ENCODE measurements at places on chromosomes 12 and 14.

DNA sequence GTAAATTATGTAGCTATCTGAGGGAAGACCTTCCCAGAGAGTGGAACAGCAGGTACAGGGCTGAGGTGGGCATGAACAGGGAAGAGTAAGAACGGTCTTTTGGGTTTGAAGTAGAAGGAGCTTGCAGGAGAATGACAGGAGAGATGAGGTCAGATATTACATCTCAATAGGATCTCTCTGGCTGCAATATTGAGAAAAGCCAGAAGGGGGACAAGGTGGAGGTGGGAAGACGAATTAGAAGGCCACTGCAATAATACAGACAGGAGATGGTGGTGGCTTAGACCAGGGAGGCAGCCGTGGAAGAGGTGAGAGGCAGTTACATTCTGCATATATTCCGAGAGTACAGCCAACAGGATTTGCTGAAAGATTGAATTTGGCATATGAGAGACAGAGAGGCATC lies 310.2 kb downstream of the APAF1 start:
- DNase-seq = no peak

DNA sequence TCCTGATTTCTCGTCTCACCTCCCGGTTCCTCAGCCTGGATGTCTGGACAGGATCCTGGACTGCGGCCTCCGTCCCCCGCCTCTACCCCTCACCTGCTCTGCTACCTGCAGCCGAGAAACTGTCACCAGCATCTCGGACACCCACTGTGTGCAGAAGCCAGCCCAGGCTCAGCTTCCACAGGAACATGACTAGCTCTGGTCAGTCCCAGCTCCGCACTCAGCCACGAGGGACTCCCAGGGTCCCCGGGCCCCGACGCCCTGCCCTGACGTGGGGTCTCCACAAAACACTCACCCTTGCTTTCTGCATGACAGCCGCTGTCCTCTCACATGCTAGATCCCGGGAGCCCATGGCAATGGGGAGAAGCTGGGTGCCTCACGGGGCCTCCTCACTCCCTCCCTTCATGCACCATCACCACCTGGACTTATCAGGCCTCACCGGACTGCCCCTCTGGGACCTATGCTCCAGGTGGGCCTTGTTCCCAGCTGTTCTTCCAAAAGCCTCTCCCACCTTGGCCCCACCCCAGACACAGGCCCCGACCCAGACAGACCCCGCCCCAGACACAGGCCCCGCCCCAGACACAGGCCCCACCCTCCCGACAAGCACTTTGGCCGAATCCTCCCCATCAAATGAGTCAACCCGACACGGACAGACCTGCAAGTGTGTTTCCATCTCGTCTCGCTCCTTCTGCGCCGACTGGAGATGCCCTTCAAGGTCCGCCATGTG lies 26.9 kb upstream of the ANKLE2 start:
- DNase-seq = no peak

- DNase-seq = no peak
Observed at GRCh38 chr12:5621329-5621728, 189.4 kb downstream of the NTF3 start.

- DNase-seq = no peak
Observed at GRCh38 chr12:14284184-14284722, 81.2 kb upstream of the ATF7IP start.

GRCh38 chr12:94872971-94873733 lies 130.3 kb downstream of the NDUFA12 start:
- no peak for DNase-seq

GRCh38 chr12:118102609-118103008 lies 1.2 kb downstream of the VSIG10 start:
- DNase-seq = no peak

DNA sequence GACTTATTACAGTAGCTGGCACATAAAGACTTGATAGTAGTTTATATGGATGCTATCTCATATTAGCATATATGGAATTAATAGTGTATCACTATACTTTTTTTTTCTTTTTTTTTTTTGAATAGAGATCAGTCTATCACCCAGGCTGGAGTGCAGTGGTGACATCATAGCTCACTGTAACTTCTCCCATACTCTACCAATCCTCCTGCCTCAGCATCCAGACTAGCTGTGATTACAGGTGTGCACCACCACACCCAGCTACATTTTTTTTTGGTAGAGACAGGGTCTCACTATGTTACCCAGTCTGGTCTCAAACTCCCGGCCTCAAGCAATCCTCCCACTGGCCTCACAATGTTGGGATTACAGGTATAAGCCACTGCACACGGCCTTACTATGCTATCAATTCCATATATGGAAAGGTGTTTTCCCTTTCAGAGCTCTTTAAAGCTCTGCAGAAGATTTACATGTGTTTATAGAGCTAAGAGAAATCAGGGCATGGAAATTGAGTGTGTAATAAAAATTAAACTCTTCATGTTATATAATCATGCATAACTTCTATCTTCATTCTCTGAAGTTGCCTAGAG lies 1.8 kb upstream of the TBK1 start:
- DNase-seq = no peak

DNA sequence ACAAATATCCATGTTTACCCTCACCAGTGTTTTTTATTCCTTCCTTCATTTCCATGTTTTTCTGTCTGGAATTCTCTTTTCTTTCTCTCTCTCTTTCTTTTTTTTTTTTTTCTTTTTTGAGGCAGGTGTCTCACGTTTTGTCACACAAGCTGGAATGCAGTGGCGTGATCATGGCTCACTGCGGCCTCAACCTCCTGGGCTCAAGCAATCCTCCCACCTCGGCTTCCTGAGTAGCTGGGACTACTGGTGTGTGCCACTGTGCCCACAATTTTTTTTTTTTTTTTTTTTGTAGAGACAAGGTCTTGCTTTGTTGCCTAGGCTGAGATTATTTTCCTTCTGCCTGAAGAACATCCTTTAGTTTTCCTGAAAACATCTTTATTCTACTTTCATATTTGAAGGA lies 15.0 kb upstream of the AMIGO2 start:
- DNase-seq = no peak

- no peak for DNase-seq
Observed at GRCh38 chr12:123573870-123574269, 10.5 kb upstream of the TMED2 start.

DNA sequence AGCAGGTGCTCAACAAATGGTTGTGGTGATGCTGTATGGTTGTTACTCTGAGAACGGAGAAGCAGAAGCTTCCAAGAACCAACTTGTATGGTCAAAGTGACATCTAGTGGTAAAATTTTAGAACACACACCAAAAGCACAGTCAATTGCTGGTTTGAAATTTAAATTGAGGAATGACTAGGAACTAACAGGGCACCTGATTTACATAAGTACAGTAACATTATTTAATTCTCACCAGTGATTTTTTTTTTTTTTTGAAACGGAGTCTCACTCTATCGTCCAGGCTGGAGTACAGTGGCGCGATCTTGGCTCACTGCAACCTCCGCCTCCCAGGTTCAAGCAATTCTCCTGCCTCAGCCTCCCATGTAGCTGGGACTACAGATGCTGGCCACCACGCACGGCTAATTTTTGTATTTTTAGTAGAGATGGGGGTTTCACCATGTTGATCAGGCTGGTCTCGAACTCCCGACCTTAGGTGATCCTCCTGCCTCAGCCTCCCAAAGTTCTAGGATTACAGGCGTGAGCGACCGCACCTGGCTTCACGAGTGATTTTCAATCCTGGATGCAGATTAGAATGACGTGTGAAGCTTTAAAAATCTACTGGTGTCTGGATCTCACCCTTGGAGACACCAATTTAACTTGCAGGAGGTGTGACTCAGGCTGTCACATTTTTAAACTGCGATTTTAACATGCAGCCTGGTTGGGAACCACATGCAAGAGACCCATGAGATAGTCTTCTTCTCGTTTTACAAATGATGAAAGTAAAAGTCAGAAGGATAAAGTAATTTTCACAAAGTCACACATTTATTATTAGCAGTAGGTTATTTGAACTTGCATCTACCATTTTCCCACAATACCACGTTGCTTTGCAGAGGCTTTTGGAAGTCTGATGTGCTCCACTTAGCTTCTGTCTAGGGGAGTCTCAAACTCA lies 14.1 kb upstream of the NUMB start:
- no peak for DNase-seq

DNA sequence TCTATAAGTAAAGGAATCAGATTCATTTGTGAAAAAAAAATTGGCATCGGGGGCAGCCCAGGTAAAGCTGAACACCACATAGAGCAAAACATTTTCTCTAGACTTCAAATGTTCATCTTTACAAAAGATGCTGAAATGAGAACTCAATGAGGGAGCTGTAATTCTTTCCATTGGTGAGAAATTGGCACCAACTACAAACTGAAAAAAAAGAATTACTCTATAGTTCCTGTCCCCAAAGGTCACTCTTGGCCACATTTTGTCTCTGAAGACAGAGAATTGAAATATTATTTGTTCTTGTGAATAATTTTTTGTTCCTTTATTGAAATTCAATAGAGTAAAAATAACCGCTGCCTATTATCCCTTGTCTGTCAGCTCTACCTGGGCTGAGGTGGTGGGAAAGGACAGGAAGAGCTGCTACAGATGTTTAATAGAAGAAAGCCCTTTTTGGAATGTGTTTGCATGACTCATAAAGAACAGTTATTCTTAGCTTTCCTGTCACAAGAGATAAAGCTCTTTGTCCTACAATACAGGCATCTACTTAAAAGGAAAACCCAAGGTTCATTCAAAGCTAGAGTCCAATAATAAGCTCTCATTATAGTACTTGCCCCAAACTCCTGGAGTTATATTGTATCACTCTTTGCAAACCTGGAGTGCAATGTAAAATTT lies 380.1 kb upstream of the KITLG start:
- no peak for DNase-seq

DNA sequence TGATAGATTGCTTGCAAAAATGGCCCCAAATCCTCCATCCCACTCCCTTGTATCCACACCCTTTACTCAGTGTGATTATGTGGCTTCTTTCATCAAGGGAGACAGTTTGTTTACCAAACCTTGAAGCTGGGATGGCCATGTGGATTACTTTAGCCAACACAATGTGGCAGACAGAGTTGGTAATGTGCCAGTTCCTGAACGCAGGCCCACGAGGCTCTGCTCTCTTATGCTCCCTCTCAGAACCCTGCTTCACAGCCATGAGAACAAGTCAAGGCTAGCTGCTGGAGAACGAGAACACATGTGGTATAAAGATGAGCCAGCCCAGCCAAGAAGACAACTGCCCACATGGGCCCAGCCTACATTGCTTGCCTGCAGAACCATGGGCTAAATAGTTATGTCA lies 162.3 kb downstream of the NDUFA12 start:
- DNase-seq = no peak

DNA sequence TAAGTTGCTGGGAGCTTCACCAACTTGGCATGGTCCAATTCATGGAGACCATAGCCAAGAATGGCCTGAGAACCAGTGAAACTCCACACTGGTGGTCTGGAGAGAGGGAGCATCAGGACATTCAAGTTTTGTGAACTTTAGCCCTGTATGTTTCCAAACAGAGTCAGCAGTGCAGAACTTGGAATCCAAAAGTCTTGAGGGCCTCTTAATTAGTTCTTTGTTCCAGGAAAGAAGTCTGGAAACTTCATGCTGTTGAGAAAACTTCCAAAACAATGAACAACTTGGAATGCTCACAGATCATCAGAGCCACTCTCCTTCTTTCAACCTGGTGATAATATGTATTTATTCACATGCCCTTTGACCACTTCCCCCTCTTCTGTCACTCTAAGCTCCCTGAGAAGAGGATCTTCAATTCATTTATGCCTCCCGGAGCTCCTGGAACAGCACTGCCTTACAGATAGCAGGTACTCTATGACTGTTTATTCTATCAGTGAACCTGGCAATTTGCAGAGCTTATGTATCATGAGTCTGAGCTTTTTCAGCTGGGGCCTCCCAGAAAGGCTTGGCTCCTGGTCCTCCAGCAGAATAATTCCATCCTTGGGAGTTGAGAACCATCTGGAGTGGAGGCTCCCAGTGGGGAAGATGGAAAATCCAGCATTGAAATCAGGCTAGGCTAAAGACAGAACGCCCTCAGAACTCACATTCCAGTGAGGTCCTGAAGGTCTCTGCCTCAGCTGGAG lies 191.4 kb downstream of the KTN1 start:
- no peak for DNase-seq

GRCh38 chr12:52351196-52352059 lies 15.9 kb downstream of the KRT85 start:
- DNase-seq = peak; percentile 71

- DNase-seq = no peak
Observed at GRCh38 chr12:46671102-46671501, 154.7 kb downstream of the SLC38A4 start.

- no peak for DNase-seq
Observed at GRCh38 chr14:65150898-65151608, 48.7 kb upstream of the MAX start.

DNA sequence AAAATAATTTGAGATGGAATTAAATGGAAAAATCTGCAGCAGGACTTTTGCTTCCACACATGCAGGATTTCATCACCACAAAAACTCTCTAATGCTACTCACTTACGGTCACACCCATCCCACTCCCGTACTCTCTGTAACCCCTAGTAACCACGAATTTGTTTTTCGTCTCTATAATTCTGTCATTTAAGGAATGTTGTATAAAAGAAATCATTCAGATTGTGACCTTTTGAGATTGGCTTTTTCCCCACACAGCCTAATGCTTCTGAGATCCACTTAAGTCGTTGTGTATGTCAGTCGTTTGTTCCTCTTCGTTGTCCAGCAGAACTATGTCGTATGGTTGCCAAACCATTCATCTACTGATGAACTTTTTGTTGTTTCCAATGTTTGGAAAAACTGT lies 19.8 kb upstream of the PZP start:
- no peak for DNase-seq

DNA sequence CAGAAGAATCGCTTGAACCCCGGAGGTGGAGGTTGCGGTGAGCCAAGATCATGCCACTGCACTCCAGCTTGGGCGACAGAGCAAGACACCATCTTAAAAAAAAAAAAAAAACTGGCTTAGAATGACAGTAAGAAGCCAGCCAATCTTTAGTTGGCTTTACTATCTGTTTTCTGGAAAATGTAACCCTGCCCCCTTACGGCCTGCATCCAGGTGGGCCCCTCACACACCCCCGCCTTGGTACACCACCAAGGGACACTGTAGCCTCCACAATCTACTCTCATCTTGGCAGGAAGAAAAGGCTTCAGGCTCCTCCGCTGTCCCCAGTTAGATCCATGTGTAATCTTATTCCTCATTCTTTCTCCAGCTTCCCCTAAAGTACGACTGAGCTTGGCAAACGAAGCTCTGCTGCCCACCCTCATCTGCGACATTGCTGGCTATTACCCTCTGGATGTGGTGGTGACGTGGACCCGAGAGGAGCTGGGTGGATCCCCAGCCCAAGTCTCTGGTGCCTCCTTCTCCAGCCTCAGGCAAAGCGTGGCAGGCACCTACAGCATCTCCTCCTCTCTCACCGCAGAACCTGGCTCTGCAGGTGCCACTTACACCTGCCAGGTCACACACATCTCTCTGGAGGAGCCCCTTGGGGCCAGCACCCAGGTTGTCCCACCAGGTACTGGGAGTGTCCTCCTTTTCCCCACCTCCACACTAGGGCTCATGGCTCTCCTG lies 6.6 kb downstream of the TAPBPL start:
- DNase-seq = no peak

Data from activated CD4-positive, alpha-beta memory T cell treated with anti-CD3 and anti-CD28 coated beads, Interleukin-2, amount 10 ng/mL, durations not matched to agents 7 days and 5 days (primary cell).